ENCODE measurements at places on chromosomes 6 and 20.

- DNase-seq = no peak
Observed at GRCh38 chr6:155115893-155116570, 120.9 kb downstream of the TIAM2 start.

DNA sequence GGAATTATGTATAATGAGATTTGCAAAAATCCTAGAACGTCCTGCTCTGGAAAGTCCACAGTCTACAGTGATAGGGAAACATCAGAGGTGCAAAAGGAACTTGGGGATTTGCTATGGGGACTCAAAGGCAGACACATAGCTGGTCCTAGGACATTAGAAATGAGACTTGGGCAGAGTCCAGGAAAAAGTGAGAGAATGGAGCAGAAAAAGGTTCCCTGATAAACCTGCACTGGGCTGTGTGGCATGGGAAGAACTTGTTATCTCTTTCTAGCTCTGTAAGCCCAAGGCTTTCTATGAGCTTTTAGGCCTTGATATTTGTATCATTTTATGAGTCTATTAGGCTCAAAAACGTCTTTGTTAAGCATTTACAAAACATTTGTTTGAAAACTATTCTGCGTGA, 15.2 kb downstream of the PRND start:
- no peak for DNase-seq

GRCh38 chr6:36464233-36464632, 21.4 kb downstream of the KCTD20 start:
- no peak for DNase-seq

GRCh38 chr20:42875581-42875980, 314.1 kb downstream of the PTPRT start:
- DNase-seq = no peak

- no peak for DNase-seq
Observed at GRCh38 chr6:40353967-40354452, 233.2 kb downstream of the LRFN2 start.

- DNase-seq = no peak
Observed at GRCh38 chr6:81487489-81487888, 265.0 kb downstream of the TENT5A start.

- DNase-seq = no peak
Observed at GRCh38 chr6:36127462-36128016, 2.8 kb upstream of the MAPK13 start.

- DNase-seq = no peak
Observed at GRCh38 chr6:67966830-67967229, 668.3 kb upstream of the ADGRB3 start.

DNA sequence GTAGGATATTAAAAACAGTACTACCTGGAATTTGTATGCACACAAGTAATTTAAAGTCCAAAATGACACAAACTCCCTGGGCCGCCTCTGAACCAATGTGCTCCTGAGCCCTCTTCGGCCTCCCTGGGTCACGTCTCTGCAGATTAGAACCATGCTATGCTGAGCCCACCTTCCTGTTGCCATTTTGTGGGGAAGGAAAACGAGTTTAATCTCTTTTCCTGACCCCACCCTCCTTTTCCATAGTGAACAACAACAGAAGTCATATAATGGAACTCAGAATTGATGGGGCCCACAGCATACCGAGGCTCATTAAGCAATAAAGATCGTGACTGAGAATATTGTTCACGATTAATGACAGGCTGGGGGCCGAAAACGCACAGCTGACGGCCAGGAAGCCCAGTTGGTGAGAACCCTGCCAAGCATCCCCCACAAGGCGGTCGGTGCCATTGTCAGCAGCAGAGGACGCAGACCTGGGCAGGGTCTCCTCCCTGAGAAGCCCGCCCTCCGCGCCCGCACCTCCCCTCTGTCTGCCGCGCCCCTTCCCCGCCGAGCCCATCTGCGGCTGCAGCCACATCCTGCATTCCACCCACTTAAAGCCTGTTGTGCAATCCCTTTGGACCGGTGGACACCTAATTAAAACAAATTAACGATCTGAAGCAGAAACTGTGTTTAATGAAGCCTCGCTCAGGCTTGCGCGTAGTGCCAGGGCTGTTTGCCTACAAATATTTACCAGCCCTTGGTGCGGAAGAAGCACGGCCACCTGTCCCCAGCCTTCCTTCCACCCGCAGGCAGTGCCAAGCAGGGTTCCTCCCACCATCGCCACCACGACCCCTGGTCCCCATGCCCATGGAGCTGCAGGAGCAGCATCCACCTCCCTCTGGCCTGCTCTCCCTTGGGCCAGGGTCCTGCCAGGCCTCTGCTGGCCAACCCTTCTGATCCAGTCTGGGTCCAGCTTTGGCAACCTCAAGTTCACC, 68.1 kb downstream of the DLL1 start:
- DNase-seq = no peak

DNA sequence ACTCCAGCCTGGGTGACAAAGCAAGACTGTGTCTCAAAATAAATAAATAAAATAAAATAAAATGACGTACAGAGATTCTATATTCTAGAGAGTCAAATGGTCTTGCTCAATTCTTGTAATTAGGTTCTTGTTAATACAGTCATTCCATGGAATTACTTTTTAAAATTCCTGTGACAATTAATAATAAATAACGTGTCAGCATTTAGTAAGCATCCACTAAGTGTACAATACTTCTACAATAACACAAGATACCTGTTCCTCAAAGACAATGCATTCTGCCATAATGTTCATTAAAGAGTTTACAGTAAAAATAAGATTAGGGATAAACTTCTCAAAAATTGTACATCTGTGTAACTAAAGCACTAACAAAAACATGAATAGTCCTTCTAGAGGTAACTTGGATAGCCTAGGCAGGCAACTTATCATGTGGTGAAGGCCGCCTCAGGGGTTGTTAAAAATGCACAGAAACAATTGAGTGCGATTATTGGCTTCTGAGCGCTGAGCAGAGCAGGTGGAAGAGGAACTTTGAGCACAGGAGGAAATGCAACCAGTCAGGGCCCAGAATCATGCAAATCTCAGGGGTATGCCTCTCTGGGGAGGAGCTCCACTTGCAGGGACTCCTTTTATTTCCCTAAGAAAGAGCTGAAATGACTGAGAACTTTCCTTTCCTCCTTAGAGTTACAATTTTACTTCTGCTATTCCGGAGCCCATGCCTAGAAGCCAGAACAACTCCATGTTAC, 37.1 kb downstream of the QRSL1 start:
- DNase-seq = no peak

DNA sequence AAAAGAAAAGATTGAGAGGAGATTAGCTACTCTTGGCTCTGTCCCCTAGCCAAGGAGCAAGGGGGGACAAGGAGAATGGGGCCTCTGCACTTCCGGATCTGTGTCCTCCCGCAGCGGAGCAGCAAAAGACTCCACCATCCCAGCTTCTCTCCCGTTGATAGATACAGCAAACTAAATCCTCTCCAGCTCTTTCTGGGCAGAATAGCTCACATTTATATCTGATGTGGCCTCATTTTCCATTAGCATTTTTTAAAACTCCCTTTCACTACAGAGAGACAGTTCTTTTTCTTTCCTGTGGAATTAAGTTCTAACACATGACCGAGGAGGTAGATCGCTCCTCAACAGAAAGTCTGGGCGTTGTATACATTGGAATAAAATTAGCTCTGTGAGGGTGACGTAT, 260.9 kb upstream of the SOX4 start:
- DNase-seq = no peak

DNA sequence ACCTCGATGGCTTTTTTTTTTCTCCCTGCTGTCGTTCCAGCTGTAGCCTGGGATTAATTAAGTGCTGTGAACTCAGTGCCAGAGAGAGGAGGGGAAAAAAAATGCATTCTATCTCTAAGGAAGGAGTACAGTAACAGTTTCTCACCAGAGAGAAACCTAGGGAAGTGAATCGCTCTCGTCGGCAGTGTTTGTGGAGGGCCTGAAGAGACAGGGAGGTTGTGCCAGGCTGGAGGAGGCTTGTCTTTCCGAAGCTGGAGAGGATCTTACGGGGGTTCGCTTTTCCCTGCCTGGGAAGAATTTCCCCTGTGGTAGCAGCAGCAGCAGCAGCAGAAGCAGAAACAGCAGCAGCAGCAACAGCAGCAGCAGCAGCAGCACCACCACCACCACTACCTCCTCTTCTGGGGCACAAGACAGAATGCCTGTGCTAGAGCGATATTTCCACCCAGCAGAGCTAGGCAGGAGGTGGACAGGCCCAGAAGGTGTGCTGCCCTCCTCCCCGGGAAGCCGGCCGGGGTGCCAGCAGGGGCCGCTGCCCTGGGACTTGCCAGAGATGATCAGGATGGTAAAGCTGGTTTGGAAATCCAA, 186.5 kb downstream of the PDE7B start:
- DNase-seq = no peak

DNA sequence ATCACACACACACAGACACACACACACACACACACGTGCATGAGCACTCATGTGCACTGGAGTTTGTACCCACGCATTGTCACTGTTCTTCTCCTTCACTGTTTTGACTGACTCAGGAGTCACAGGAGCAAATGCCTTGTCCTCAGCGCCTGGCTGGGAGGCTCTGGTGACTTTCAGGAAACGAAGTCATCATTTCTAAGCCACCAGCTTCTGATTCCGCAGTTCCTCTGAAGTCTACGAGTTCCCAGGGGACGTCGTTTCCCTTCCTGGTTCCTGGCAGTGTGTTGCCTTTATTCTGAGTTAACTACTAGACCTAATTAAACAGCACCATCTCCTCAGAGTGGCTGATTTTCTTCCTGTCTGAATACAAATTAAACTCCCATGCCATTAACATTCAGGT, 82.2 kb upstream of the PMEPA1 start:
- DNase-seq = no peak

DNA sequence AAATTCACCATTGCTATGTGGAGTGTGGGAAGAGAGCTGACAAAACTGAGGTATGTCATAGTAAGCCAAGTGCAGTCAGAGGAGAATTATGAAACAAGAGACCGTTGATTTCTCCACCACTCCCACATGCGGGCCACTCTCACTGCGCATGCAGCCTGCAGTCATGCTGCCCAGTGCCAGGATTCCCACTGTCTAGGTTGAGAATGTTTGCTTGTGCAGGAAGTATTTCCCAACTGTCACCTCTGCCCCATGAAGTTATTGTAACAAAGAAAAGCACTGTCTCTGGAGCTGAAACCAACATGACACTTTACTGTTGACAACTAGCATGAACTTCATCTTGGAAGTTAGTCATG, 18.7 kb upstream of the SFT2D1 start:
- DNase-seq = no peak

DNA sequence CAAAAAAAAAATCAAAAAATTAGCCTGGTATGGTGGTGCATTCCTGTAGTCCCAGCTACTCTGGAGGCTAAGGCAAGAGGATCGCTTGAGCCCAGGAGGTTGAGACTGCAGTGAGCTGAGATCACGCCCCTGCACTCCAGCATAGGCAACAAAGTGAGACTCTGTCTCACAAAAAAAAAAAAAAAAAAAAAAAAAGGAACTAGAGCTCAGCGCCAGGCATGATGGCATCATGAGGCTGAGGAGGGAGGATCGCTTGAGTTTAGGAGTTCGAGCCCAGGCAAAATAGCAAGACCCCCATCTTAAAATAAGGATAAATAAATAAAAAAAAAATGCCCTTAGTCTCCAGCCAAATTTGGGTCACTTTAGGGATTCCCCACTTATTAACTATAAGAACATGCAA, 40.4 kb upstream of the PIM1 start:
- DNase-seq = no peak

DNA sequence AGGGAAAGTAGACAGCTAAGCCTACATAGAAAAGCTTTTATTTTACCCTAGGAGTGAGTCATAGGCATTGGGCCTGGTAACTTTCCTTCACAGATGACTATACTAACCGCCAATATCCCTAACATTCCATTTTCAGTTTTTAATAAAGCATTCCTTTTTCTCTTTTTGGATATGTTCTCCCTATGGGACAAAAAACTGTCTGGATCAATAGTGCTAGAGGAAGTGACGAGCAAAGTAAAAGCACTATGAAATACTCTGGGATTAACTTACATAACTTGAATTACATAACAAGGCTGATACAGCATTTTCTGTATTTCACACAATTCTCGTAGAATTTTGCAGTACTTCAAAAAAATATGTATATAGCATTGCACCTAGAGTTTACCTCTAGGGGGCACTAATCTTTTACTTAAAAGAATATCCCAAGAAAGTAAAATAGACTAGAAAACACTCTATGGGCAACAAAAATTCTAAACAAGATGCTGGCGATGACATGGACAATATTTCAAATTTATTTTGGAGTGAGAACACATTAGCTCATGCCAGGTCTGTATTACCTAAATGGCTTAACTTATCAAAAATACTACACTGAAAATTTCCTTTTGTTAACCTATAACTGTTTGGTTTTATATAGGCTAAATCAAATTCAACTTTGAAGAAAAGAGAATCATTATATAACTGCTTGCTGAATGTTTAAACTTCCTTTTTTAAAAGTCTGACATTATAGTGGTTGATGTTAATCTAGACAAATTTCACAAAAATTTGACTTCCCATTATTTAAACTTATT, 66.3 kb upstream of the DST start:
- no peak for DNase-seq

GRCh38 chr6:45619211-45619760, 241.6 kb upstream of the SUPT3H start:
- DNase-seq = no peak

DNA sequence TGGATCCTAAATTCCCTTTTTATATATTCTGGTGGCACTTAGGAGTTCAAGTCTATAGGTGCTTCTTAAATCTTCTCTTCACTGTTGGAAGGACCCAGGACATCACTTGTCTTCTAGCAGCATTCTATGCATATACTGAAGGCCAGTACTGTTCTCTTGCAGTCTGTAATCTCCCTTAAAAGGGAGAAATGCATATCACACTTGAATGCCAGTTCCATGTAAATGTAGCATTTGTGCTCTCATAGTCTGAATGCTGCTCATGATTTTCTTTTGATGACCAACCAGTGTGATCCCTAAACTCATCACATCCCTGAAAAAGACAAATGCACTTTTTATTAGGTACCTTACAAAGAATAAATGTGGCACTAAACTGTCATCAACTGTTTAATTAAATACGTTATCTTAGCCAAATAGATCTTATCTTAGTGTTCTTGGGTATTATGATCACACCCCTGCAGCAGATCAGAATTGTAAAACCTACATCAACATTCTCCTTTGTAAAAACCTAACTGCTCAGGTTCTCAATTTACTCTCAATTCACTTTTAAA, 176.1 kb downstream of the EPHA7 start:
- DNase-seq = no peak

GRCh38 chr6:117544716-117545115, 57.6 kb downstream of the GOPC start:
- DNase-seq = no peak

- DNase-seq = no peak
Observed at GRCh38 chr20:25025986-25026605, 31.8 kb downstream of the ACSS1 start.
